ENCODE measurements at places on chromosomes 4 and X.

GRCh38 chr4:90982813-90983212, 855.6 kb downstream of the CCSER1 start:
- DNase-seq: no peak

GRCh38 chr4:68416591-68416990, 30.7 kb upstream of the TMPRSS11E start:
- no peak for DNase-seq

DNA sequence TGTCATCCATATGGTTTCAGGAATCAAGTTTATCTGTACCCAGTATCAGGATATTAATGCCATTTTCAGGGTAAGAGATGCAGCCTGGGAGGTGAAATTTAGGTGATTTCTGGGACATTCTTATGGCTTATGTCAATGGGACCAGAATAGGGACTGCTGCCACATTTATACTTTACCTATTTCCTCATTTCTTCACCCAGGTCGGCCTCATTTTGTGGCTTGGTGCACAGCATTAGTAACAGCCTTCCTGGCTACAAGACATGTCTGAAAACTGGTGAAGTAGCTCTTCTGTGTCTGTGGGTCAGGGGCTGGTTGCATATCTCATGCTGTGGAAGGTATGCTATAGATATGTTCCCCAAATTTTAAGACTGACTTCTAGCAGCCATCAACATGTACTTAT, 284.8 kb downstream of the AFF2 start:
- no peak for DNase-seq

GRCh38 chrX:40778861-40779575, 43.7 kb upstream of the MED14 start:
- no peak for DNase-seq

DNA sequence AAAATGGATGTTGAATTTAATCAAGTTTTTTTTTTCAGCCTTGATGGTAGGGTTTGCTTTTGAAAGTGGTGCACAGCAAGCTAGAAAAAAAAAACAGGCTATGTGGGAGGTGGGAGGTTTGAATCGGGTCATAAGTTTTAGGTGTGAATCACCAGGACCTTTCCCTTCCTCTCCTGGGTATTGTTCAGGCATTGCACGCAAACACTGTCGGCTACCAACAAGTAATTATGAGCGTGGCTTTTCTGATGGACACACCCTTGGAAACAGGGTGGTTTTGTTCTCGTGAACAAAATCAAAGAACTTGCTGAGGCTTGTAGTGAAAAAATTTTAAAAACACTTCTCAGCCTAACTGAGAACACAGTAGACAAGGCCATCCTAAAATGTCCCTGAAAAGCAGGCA, 18.1 kb downstream of the PIR start:
- DNase-seq: no peak

GRCh38 chrX:110394651-110395050, 36.0 kb downstream of the RTL9 start:
- no peak for DNase-seq

DNA sequence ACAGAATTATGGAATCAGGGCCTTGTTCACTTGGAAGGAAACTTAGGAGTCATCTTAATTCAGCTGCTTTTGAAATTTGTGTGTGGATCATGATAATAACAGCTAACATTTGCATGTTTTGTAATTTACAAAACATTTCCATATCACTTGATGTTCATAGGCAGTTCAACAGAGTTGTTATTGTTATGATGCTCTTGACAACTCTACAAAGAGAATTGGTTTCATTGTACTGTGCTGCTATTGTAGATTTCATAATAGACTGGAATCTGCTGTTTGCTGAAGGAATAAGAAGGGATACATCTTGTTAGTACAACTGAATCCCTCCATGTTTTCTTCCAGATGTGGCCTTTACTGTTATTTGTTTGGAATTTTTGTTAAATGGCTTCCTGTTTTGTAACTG, 83.5 kb downstream of the CNKSR2 start:
- no peak for DNase-seq

- DNase-seq: no peak
These were observed 39.4 kb downstream of the ERVMER34-1 start for GRCh38 chr4:52711834-52712250.

DNA sequence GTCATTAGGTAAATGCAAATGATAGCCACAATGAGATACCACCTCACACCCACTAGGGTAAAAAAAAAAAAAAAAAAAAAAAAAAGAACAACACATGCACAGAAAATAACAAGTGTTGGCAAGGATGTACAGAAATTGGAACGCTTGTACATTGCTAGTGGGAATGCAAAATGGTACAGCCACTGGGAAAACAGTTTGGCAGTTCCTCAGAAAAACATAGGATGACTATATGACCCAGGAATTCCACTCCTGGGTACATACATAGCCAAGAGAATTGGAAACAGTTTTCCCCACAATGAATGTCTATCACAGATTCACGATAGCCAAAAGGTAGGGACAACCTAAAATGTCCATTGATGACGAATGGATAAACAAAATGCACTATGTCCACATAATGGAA, 161.3 kb upstream of the MAMLD1 start:
- no peak for DNase-seq

- DNase-seq: no peak
These were observed 35.2 kb upstream of the CBLL2 start for GRCh38 chrX:22237479-22237878.

DNA sequence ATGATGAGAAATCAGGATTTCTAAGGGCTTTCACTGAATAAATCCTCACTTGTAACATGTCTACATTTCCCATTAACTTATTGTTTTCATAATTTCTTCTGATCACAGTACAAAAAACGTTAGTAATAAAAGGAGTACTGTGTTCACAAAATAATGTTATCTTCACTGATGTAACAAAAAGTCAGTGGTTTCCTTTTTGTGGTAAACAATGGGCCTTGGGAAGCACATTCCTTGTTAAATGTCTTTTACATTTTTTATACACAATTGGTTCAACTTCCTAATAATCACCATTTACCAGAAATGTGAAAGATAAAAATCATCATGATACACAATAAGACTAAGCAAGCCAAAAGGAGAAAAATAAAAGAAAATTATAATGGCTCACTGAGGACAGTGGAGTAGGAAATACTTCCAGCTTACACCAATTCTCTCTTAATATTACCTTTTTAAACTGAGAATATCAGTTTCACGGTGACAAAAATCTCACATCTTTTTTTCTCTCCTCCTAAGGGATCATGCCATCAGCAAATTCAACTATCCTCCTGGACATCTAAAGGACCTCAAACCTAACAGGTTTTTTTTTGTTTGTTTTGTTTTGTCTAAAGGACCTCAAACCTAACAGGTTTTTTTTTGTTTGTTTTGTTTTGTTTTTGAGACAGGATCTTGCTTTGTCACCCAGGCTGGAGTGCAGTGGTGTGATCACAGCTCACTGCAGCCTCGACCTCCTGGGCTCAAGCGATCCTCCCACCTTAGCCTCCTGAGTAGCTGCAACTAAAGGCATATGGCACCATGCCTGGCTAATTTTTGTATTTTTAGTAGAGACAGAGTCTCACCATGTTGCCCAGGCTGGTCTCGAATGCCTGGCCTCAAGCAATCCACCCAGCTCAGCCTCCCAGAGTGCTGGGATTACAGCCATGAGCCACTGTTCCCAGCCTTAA, 57.3 kb downstream of the FRYL start:
- no peak for DNase-seq
